ENCODE measurements at places on chromosomes 2 and 18.

DNA sequence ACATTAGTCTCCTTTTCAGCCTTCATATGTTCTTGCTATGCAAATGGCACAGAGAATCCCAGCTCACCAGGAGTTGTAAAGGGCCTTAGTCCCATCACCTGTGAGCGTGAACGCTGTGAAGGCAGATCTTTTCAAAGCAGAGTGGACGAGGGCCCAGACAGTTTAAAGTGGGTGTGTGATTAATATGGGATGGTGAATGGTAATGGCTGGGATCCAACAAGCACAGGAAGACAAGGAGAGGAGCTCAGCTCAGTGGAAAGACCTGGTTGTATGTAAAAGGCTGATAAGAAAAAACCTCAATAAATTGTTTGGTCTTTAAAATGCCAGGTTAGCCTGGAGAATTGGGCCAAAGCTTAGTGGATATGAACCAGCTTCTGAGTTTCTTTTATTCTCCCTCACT lies 326.2 kb downstream of the NYAP2 start:
- no peak for DNase-seq

DNA sequence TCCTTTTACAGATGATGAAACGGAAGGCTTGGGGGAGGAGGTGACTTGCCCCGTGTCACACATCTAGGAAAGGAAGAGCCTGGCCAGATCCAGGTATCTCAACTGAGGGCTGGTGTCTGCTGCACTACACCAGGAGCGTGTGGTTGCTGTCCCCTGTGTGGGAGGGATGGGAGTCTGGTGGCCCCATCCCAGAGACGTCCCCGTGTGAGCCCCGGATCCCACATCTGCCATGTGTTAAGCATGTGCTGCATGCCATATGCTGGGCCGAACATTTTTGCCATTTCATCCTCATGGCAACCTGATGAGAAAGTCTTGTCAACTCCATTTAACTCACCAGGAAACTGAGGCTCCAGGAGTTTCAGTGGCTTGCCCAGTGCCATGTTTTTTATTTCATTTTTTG lies 4.2 kb downstream of the GAREM2 start:
- DNase-seq, result no peak

GRCh38 chr18:60047556-60047955 lies 147.8 kb downstream of the PMAIP1 start:
- no peak for DNase-seq

GRCh38 chr2:70939839-70940580 lies 4.3 kb downstream of the ATP6V1B1 start:
- DNase-seq, result peak; percentile 75

DNA sequence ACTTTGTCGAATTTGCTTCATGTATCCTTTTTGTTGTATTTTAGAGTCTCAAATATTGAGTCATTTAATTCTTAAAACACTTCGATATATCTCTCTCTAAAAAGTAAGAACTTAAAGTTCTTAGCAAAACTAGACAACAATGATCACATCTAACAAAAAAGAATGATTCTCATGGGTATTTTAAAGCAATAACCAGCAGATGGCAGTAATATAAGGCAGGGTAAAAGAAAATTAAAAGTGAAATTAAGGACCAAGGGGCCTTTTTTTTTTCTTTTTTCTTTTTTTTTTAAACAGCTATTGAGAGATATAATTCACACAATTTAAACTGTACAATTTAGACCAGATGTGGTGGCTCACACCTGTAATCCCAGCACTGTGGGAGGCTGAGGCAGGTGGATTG lies 9.9 kb upstream of the AOX1 start:
- no peak for DNase-seq

DNA sequence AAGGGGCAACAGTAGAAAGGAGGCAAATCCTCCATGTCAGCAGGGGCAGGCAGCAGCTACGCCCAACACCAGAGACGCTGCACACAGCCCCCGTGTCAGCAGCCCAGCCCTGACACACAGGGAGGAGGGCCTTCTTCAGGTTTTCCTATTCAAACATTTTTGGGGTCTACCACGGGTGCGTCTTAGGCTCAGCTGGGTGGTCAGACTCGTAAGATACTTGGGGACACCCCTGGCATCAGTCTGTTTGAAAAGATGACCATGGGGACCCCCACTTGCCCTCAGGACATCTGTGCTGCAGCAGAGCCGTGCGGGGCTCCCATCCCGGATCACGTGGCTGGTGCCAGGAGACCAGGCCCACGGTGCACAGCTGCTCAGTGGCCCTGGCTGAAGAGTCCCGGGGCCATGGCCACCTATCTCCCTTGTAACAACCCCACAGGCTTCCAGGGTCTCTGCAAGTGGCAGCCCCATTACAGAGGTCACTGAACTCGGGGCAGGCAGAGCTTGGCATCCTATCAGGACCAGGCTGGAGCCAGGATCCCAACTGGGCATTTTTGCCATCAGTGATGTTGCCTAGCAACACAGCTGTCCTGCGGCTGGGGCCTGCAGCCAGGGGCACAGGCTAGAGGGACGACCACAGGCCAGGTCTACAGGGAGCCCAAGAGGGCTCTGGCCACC lies 82.5 kb downstream of the EDAR start:
- peak; percentile 84 for DNase-seq

DNA sequence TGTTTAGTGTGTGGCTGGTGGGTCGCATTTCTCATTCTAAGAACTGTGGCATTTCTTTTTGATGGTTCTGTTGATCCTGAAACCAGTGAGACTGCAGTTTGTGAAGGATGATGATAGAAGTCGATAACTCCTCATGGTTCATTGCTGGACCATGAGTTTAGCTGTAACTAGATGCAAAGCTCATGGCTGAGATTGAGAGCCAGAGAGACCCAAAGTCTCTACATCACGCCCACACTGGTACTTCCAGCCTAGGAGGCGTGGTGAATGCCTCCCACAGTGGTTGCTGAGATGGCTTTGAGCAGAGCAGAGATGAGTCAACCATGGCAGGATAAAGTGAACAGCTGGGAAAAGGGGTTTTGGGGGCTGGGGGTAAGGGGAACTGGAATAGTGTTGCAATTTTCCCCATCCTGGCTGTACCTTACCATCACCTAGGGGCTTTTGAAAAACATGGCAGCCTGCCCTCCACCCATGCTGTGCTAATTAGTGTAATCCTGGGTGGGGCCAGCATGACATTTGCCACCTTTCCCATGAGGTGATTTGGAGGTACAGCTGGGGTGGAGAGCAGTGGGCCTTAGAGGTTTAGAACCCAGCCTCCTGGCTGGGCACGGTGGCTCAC lies 24.1 kb downstream of the INPP4A start:
- no peak for DNase-seq

- DNase-seq, result no peak
These were observed 20.4 kb downstream of the KDSR start for GRCh38 chr18:63346480-63347183.

- no peak for DNase-seq
These were observed 140.4 kb upstream of the PIK3C3 start for GRCh38 chr18:41814651-41815050.

- DNase-seq, result no peak
These were observed 88.4 kb upstream of the TMEM247 start for GRCh38 chr2:46390901-46391395.

DNA sequence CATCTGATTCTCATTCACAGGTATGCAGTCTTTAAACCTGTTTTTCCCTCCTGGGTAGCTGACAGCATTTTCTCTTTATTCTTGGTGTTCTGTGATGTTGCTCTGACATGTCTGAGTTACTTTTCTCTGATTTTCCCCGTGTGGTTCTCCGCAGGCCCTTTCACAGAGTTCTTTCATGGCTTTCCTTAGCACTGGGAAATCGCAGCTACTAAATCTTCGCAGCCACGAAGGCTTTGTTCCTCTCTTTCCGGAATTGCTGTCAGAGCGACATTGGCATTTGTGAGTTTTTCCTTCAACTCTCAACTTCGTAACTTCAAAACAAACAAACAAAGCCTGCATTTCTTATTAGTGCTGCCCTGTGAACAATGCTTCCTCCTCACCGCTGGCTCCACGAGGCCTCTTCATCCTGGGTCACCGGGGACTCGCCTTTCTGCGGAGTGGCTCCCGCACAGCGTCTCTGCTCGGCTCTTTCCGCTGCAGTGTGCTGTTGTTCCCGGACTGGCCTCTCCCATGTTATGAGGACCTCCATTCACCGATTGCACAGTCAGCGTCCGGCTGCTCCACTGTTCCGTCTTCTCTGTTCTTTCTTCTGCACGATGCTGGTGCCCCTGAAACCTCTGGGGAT lies 16.1 kb downstream of the COLEC11 start:
- peak; percentile 41 for DNase-seq

DNA sequence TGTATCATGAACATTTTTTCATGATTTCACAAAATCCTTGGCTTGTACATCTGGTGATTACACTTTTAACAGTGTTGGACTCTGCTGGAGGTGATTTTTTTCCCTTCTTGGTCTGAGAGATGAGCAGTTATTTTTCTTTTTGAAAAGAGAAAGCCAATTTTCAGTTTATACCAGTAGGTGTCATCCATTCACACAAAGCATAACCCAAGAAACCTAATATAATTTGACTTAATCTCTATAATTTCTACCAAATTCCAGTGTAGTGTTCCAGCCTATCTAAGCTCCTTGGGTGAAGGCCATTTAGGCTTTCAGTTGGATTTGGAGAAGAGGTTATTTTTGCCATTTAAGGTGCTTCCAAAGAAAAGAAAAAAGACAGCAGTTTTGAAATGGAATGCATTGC lies 7.7 kb upstream of the ICOS start:
- DNase-seq, result no peak

GRCh38 chr2:46315103-46315890 lies 18.1 kb downstream of the EPAS1 start:
- DNase-seq, result peak; percentile 92

GRCh38 chr2:107078584-107078983 lies 192.6 kb upstream of the ST6GAL2 start:
- no peak for DNase-seq

Data from mesenteric fat pad (tissue), 1 donor.